ENCODE measurements at places on chromosomes 1 and 21.

GRCh38 chr1:247332623-247333361, 1.1 kb upstream of the ZNF496 start:
- peak; percentile 28 for DNase-seq

DNA sequence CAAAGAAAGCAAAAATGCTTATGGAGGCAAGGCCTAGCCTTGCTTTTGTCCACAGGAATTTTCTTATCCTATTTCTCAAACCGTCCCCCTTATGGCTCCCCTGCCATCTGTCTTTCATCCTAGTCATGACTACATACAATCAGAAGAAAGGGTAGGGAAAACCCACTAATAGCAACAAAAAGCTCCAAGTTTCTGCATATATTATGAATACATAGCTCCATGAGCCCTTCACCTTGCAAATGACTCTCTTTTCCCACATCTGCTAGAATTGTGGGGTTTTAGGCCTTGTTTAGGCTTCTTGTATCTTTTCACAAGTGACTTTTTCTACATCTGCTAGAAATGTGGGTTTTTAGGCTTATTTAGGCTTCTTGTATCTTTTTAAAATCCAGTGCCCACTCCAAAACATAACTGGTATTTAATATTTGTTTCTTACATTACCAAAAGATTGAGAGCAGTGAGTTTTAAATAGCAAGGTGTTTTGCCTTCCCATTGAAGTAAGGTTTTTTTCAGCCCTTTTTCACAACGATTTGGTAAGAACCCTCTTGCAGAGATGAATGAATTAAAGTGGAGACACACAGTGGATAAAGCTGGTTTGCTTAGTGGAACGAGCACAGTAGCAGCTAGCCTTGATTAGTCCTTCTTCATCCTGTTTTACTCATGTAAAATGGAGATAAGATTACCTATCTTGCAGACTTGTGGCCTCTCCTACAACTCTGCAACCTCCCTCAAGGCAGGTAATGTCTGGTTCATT, 4.4 kb downstream of the GADD45A start:
- no peak for DNase-seq

- no peak for DNase-seq
Measured at GRCh38 chr1:154910851-154911250, 25.7 kb downstream of the PMVK start.

DNA sequence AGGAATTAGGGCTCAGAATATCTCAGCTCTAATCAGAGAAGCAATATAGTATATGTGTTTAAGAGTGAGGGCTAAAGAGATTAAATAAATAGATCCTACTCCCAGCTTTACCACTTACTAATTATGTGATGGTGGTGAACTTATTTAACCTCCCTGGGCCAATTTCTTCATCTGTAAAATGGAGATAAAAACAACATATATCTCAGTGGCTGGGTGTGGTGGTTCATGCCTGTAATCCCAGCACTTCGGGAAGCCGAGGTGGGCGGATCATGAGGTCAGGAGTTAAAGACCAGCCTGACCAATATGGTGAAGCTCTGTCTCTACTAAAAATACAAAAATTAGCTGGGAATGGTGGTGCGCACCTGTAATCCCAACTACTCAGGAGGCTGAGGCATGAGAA, 135.2 kb downstream of the SLC44A5 start:
- DNase-seq = no peak

DNA sequence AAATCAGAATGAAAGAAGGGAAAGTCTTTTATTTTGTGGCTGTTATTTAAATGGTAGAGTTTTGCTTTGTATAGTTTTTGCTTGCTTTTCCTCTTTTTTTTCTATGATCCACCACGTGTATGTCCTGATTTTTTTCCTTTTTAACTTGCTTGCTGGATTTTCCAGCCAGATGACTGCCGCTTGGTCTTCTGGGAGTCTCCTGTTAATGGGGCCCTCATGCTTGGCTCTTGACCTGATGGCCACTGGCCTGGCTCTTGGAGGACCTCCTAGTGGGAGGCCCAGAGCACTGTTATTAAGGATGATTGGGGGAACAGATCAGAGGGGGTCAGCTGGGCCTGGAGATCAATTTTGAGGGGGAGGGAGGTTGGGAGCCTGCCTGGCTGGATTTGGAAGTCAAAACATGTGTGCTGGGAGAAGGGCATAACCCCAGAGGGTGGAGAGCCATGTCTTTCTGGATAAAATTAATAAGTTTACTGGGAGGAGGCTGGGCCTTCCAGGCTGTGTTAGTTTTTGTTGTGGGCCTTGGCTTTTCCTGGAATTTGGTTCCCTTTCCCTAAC, 1.2 kb downstream of the FGGY start:
- DNase-seq = peak; percentile 53

GRCh38 chr1:98766255-98766654, 104.7 kb downstream of the SNX7 start:
- DNase-seq = no peak

DNA sequence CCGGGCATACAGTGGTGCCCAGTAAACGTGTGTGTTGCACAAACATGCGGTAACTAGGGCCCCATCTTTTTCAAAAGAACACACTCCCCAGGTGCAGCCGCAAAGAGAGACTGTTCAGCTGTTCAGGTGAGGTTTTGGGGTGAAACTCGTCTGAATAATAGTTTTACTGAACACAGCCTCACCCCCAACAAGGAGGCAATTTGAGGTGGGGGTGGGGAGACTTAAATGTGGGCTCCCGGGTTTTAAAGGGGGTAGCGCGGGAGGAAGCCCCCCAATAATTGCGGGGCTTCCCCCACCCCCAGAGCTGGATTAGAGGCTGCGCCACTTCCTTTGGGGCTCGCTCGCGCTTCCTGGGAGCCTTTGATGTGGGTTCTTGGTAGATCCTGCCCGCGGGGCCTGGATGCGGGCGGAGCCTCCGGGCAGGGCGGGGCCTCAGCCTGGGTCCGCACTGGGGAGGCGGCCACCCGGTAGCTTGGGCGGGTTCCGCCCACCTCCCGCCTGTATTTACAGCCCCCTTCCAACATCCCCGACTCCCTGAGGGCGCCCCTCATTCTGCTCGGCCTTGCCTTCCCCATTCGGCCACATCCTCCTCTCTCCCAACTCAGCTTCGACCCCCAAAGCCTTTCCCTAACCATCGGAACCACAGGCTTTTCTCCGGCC, 6.4 kb upstream of the EPHA2 start:
- no peak for DNase-seq

DNA sequence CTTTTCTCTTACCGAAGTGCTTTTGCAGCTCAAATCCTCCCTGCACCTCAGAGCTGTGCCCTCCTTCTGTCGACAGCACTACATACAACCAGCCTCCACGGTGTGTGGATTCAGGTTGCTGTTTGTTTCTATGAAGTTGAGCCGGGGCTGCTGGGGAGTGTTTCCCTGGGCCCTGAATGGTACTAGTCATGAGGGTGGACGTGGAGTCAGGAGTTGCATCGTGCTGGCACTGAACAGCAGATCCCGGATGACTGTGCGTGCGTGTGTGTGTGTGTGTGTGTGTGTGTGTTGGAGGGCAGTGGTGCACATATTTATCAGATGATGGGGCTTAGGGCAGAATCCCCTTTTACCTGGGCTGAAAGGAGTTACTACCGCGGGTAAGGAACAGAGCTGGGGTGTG, 47.0 kb downstream of the ACTL8 start:
- peak; percentile 29 for DNase-seq

GRCh38 chr1:42211224-42211623, 46.7 kb upstream of the GUCA2A start:
- DNase-seq = peak; percentile 39

- peak; percentile 100 for DNase-seq
Measured at GRCh38 chr1:26692793-26693490, 2.9 kb upstream of the ARID1A start.

DNA sequence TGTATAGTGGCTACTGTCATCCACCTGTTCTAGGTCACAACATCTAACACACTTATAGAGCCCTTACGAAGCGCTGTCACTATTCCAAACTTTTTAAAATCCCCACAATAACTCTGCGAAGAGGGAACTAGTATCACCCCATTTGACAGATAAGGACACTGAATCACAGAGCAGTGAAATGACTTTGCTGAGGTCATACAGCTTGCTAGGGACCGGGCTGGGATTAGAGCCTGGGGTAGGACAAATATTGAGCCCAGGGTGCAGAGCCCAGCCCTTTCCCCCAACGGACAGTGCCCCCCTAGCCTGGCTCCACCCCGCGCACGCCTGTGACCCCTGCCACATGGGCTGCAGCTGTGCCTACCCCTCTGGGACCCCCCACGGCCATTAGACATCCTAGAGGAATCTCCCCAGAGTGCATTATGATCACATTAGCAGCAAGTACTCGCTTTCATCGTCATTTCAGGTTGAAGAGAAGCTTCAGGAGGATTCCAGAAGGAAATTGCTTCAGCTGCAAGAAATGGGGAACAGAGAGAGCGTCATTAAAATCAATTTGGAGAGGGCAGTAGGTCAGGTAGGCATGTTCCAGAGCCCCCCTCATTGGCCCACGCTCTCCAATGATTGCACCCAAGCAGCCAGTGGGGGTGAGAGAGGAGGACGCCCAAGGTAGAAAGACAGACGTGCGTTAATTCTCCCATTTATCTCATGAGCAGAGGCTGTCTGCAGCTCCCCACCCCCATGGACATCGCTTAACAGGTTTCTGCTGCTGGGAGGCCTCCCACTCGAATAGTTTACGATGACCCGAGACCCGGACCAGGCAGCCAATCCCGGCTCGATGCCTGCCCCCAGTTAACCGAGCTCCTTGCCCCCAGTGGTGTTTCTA, 77.2 kb downstream of the FHAD1 start:
- no peak for DNase-seq

DNA sequence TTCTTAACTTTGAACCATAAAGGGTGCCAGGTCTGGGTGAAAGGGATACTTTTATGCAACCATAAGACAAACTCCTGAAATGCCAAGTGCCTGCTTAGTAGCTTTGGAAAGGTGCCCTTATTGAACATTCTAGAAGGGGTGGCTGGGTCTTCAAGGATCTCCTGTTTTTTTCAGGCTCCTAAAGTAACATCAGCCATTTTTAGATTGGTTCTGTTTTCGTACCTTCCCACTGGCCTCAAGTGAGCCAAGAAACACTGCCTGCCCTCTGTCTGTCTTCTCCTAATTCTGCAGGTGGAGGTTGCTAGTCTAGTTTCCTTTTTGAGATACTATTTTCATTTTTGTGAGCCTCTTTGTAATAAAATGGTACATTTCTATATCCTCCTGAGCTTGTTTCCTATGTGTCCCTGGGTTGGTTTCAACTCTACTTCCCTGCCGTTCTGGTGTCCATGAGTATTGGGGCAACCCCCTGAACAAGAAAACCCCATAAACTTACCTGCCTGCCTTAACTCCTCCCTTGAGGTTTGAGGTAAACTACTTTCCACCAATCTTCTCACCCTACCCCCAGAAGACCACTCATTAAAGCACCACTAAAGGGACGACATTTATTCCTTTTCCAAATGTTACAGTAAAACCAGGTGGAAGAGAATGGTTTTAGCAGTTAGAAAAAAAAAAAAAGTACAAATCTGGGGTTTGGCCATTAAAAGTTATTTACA, 2.6 kb downstream of the MARCKSL1 start:
- no peak for DNase-seq

GRCh38 chr1:91511386-91511785, 10.7 kb downstream of the CDC7 start:
- peak; percentile 85 for DNase-seq

DNA sequence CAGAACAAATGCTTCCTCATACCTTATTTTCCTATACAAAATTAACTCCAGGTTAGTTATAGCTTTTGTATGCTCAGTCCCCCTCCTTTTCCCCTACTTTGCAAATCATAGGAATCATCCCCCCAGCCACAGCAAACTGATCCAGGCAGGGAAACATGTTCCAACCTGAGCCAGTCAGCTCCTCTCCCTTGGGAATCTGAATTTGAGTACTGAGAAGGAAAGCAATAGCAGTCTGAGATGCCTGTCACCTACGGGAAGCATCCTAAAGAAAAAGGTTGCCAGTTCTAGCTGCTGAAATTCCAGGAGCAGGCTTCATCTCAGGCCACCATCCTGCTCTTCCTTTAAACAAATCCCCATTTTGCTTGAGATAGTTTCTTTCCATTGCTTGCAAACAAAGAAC, 6.9 kb downstream of the ADSS2 start:
- DNase-seq = peak; percentile 20

DNA sequence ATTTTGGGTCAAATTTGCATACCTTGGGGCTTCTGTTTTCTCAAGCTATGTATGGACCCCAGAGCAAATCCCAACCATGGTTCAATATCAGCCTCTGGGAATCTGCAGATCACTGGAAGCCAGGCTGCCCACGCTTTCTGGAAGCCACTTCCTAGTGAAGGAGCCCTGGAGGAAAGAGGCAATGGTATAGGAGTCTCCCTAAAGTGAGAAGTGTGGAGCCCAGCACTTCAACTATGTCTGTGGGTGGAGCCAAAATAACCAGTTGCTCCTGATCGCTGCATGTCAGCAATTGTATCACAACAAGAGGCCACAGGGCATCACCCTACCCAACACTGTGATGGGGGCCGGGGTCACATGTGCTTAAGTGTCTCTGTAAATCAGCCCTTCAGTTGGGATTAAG, 26.9 kb downstream of the ETS2 start:
- DNase-seq = no peak

- DNase-seq = no peak
Measured at GRCh38 chr1:111561328-111561727, 57.9 kb upstream of the ADORA3 start.

DNA sequence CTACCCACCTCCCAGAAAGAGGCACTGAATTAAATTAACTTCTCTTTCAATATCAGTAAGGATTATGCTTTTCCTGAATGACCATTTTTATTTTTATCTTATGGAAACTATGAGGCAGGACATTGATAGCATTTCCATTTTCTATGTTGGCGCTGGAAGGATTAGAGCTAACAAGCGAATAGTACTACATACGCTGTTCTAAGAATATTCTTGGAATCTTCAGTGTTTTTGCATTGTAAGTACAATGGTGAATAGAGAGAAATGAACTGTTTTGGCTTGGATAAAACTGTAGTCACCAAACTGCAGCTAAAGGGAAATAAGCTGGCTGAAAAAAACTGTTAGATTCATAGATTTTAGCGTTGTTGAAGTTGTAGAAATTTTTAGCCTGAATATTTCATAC, 779.0 kb upstream of the ADGRL4 start:
- DNase-seq = no peak

DNA sequence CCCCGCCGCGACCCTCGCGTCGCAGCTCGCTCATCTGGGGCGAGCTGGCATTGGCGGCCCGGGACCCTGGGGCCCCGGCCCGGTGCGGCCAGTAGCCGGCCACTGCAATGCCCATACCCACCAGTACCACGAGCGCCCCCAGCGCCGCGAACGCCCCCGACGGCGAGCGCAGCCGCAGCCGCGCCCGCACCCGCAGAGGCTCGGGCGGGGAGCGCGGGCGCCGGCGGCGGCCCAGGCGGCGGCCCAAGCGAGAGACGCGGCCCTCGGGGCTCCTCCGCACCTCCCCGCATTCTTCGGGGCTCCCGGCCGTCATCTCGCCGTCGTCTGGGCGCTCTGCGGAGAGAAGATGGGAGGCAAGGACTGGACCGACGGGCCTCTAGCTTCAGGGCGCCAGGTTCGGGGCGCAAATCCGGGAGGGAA, 2.2 kb downstream of the TMEM200B start:
- DNase-seq = no peak

GRCh38 chr1:112935461-112936111, 20.4 kb downstream of the SLC16A1 start:
- peak; percentile 76 for DNase-seq

DNA sequence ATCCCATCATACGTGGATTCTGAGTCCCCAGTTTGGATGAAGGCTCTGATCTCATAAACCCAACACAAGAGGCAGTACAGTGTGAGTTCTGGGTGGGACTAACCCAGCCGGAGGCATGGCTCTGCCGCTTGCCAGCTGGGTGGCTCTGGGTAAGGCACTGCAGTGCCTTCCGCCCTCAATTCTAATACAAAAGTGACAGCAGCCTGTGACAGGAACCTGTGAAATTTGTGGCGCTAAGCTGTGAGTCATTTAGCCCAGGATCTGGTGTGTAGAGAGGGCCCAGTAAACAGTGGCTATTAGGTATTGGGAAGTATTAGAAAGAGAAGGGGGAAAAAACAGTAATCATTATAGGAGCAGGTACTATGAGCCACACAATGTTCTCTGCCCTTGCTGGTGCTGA, 23.3 kb downstream of the HSPG2 start:
- no peak for DNase-seq
